ENCODE measurements at places on chromosomes 11 and 22.

DNA sequence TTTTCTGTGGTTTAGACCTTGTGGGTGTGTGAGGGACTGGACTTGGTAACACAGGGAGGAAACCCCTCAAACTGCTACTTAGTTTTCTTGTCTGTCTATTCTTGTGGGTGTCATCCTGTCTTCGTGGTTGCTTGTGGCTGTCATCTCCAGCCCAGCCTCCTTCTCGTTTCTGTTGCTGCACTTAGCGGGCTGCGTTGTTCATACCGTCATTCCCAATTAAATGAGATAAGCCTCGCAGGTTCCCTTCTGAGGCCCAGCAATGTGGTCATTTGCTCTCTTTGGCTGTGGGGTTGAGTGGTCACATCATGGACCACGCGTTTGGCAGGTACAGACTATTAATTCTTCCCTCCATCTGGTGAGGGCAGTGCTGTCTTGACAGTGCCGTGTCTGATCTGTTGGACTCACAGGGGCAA, 18.8 kb downstream of the PANX1 start:
- DNase-seq, result no peak

GRCh38 chr11:68460741-68461574, at the start of gene PPP6R3:
PPP6R3 (plus strand) TSS chr11:68460752; CDS start chr11:68537665, 76,913 bp downstream.
- no peak for DNase-seq

DNA sequence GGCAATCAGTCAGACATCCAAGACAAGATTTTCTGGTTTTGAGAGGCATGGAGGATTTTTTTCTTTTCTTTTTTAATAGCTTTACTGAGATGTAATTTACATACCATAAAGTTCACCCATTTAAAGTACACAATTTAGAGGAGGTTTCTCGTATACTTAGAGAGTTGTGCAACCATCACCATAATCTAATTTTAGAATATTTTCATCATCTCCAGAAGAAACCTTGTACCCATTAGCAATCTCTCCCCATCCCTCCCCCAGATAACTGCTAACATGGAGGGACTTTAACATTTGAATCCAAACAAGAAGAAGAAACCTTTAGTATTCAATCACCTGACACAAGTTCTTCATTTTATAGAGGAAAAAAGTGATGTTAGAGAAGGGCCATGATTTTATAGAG, 83.6 kb downstream of the CLPB start:
- DNase-seq, result no peak

GRCh38 chr22:42180349-42180842, 49.8 kb upstream of the CYP2D6 start:
- DNase-seq, result no peak

- peak; percentile 6 for DNase-seq
These were observed at the start of gene SIPA1 for GRCh38 chr11:65637794-65638419. SIPA1 (plus strand) TSS chr11:65638101; CDS start chr11:65640922, 2,821 bp downstream.

DNA sequence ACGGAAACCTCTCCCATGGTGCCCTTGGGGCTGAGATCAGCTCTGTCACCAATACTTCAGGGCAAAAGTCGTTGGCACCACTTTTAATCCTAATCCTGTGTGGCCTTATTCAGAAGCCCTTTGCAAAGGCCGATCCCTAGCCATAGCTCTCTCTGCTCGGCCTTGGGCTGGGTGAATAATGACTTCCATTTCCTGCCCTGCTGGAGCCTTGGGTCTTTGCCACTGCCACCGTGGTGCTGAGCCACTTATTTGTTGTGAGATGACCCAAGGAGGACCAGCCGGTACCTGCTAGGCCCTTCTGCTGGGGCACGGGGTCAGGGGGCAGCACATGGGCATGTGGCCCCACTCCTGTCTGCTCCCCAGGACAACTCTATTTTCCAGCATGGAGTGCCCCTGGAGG, 188.2 kb downstream of the ST3GAL4 start:
- DNase-seq, result no peak

GRCh38 chr11:82867495-82868082, 32.6 kb downstream of the PRCP start:
- DNase-seq, result peak; percentile 8

DNA sequence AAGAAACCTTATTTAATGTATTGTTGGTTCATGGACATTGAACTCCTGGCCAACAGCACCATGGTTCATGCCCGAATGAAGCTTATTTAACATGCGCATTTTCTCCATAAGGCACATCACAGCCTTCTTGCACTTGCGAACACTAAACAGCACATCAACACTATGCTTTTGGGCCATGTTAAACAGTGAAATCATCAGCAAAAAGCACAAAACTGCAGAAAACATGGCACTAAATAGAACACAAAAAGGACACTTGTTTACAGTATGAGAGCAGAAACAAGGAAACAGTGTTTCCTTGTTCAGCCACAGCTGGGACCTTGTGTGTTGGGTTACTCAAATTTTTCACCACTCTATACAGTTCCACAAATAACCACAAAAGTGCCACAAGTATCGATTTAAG, 122.3 kb downstream of the MSANTD4 start:
- no peak for DNase-seq

GRCh38 chr11:65826984-65827735, 6.6 kb upstream of the SNX32 start:
- no peak for DNase-seq

DNA sequence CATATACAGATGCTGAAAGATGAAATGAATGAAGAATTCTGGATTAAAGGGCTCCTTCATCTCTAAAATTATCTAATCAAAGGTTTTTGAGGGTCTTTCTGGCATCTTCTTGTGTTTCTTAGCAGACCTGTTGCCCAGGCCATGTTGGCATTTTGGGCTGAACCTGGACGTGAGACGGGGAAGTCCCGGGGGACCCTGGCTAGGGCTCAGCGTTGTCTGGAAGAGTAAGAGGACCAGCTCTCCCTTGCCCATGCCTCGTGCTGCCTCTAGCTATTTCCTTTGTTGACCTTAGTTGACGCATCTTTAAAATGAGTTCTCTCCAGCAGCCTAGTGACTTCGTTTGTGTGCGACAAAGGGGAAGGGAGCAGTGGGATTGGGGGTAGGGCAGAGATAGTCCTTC, 152.2 kb downstream of the ST3GAL4 start:
- no peak for DNase-seq

- DNase-seq, result peak; percentile 36
These were observed 11.0 kb downstream of the CRELD2 start for GRCh38 chr22:49929211-49929979.

- no peak for DNase-seq
These were observed 33.0 kb downstream of the PPP6R2 start for GRCh38 chr22:50376085-50376651.

GRCh38 chr11:112113539-112114457, 27.1 kb downstream of the SDHD start:
- no peak for DNase-seq

DNA sequence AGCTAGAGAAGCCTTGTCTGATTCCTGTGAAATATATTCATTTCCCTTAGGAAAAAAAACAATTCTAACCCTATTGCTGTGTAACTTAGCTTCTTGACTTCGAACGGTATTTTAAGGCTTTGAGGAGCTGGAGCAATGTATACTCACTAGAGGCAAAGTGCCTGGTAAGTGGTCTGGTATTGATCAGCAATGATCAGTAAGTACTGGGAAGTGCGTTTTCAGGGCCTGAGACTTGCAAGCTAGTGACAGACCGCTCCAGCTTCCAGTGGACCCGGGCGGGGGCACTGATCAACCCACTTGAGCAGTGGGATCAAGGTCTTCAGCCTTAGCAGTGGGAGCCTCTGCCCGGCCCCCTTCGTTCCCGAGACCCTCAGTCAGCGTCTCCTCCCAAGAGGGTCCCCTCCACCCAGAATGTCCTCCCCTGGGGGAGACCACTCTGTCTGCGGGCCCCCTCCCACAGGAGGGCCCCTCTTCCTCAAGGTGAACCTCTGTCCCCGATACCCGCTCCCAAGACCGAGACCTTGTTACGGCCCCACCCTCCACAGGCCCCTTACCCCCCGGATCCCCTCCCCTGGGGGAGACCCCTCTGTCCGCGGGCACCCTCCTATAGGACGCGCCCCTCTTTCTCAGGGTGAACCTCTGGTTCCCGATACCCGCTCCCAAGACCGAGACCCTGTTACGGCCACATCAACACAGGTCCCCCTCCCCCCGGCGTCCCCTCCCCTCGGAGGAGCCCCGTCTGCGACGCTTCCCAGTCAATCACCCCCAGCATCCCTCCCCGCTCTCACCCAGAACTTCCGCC, 452 bp upstream of the ATXN10 start:
- DNase-seq, result peak; percentile 17
